ENCODE measurements at places on chromosomes 16 and 17.

GRCh38 chr17:73088561-73088960 lies 3.9 kb downstream of the SLC39A11 start:
- DNase-seq: no peak

GRCh38 chr17:36885771-36886377 lies 51.4 kb upstream of the LHX1 start:
- DNase-seq: no peak

- no peak for DNase-seq
These were observed 12.5 kb upstream of the C1QTNF8 start for GRCh38 chr16:1108299-1109252.

- no peak for DNase-seq
These were observed 10.2 kb upstream of the CENPT start for GRCh38 chr16:67857547-67858233.

DNA sequence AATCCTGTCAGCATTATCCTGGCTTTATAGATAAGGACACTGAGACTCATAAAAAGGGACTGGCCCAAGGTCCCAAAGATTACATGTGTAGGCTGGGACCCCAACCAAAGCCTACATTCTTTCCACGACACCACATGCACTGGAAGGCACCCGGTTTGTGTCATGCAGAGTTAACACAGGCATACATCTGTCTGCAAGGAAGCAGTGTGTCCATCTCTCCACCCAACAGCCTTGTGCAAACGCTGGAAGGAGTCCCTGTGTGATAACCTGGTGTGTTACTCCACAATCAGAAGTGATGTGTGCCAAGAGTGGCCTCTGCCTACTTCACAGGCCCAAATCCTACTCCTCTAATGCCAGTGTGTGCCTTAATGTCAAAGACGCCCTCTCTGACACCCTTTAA lies 139.8 kb downstream of the PARN start:
- no peak for DNase-seq

DNA sequence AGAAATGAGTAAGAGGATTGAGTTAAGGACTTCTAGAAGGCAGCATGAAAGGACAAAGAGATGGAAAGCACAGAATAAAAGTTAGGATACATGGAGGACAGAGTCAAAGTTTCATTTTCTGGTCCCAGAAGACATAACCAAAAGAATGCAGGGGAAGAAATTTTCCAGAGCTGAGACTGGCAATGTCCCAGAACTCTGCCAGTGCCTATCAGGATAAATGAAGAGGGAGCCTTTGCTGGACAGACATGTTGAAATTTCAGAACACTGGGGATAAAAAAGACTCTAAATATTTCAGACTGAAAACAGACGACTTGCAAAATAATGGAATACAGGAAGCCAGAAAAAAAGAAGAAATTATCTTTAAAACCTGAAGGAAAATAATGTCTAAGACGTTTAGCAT lies 55.7 kb downstream of the NT5M start:
- no peak for DNase-seq

- no peak for DNase-seq
These were observed 141.6 kb downstream of the CCDC182 start for GRCh38 chr17:57603546-57603945.

- no peak for DNase-seq
These were observed 77.0 kb upstream of the CCL2 start for GRCh38 chr17:34178092-34178491.

GRCh38 chr17:45427181-45427835 lies 5.4 kb downstream of the ARHGAP27 start:
- peak; percentile 15 for DNase-seq

DNA sequence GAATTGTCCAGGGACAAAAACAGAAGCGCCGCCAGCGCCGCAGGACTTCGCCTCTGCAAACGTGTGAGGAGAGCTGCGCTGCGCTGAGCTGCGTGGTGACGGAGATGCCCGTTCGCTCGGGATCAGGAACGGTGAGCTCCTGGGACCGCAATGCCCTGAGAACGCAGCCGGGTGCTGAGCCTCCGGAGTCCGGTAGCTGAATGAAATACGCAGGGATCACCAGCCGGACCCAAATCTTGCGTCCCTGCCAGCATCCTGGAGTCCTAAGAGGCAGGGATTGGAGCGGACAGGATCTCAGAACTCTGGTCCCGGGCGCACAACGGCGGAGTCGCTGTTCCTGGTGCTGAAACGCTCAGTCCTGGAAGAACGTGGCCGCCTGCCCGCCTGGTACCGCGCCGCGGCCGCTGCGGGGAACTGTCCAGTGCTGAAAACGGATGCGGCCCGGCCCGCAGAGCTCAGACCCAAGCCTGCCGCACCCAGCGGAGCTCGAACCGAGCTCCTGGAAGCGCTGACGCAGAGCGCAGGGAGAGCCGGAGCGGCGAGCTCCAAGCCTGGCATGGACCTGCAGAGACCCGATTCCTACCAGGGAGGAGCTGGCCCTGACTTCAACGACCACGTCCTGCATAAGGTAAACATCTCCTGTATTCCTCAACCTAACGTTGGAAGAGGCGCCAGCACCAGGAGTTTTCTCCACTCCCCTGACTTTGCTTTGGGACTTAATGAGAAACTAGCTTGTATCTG lies 41.5 kb downstream of the CD300LF start:
- peak; percentile 73 for DNase-seq

DNA sequence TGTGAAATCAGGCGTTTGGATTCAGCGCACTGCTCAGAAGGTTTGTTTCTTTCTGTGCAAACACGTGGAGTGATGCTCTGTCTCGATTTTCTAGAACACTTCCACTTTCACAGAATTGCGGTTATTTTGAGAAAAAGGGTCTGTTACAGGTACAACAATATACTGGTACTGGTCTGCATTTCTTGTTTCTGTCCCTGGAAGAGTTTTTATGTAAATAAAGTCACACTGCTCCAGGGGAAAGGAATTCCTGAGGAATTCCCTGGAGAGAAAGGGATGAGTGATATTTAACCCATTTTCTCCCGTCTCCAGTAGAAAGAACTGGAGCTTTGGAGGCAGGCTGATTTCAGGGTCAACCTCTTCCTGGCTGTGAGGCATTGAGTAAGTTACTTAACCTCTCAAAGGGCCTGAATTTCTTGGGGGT lies 16.2 kb upstream of the RMI2 start:
- no peak for DNase-seq

DNA sequence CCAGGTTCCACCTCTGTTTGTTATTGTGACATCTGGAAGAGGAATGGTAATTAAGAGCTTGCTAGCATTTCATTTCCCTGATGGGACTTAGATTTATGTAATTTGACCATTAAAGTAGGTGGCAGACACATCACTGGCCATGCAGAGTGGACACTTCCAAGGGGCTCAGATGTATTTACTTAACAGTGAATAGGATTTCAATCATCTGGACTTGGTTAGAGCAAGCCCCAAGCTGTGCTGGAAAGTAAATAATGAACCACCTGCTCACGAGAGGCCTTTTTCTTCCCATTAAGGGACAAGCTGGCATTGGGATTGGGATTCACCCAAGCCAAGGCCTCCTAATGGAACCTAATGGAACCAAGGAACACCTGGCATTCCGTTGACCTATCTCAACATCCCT lies 395.3 kb downstream of the HS3ST4 start:
- no peak for DNase-seq

DNA sequence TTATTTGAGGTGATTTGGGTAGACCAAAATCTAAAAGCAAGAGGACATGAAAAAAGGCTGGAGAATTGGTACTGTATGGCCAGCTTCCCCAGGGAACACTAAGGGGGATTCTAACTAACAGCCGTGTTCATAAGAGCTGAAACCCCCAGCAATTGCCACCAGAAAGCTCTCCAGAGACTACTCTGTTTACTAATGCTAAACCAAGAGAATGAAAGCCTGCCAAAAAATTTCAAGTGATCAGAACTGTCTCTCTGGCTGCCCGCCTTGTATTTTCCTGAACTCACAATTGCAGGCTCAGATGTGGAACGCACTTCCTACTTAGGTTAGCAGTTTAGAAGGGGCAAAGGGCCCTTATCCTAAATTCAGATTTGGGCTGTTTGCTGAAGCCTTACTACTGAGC lies 24.1 kb downstream of the MYH10 start:
- no peak for DNase-seq

- DNase-seq: no peak
These were observed 55.5 kb downstream of the GRIN2A start for GRCh38 chr16:10126686-10127085.

- no peak for DNase-seq
These were observed 170.8 kb upstream of the ASIC2 start for GRCh38 chr17:33463887-33464286.

DNA sequence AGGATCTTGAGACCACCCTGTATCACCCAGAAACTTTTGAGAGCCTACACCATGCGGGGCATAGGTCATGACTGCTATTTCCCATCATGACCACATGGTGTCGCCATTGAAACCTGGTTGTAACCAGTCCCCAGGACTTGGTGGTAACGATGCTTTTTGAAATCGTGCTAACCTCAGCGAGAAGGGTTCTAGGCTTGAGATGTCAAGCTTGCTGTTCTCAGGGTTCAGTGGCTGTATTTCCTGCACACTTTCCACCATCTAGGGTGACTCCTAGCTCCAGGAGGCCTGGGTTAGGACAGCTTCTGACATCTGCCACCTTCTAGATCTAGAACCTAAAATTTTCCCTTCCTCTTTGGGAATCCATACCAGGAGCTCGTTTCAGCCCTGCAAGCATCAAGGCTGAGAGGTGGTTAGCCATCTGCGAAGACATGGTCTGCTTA lies 13.0 kb upstream of the SPNS3 start:
- peak; percentile 73 for DNase-seq

GRCh38 chr17:18025945-18026776 lies 12.8 kb downstream of the ATPAF2 start:
- no peak for DNase-seq

DNA sequence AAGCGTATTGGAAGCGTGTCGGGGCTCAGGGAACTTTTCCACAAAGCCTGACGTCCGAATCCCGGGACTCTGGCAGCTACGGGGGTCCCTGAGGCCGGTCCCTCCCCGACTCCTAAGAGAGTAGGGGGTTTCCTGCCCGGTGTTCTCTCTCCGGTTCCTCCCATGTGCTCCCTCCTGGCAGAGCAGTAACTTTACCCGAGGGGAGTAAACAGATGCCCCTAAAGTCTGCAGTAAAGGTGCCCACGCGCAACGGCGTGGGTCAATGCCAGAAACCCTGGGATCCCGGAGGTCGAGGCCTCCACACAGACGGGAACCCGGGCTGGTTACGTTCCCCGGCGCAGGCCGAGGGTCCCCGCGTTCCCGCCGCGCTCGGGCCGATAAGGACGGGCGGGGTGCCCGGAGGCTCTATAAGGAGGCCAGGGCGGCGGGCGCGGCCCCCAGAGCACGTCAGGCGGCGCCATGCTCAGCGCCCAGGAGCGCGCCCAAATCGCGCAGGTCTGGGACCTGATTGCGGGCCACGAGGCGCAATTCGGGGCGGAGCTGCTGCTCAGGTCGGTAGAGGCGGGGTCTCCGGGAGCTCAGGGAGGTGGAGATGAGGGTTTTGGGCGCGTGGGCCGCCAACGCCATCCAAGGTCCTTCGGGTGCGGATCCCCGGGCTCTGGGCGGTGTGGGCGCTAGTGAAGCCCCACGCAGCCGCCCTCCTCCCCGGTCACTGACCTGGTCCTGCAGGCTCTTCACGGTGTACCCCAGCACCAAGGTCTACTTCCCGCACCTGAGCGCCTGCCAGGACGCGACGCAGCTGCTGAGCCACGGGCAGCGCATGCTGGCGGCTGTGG lies at the start of gene HBM:
TSS of gene HBM (plus strand) at position 440 of the 836 bp plus-strand sequence. CDS start at position 460, 20 bp downstream.
- DNase-seq: no peak

- DNase-seq: no peak
These were observed 57.8 kb upstream of the LYRM9 start for GRCh38 chr17:27950995-27951394.

DNA sequence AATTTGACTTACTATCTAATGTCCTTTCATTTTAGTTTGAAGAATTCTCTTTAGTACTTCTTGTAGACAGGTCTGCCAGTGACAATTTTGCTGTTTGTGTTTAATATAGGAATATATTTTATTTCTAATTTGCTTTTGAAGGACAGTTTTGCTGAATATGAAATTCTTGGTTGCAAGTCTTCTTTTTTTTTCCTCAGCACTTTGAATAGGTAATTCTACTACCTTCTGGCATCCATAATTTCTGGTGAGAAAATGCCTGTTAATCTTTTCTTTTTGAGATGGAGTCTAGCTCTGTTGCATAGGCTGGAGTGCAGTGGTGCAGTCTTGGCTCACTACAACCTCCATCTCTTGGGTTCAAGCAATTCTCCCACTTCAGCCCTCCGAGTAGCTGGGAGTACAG lies 25.2 kb upstream of the CCL22 start:
- no peak for DNase-seq

DNA sequence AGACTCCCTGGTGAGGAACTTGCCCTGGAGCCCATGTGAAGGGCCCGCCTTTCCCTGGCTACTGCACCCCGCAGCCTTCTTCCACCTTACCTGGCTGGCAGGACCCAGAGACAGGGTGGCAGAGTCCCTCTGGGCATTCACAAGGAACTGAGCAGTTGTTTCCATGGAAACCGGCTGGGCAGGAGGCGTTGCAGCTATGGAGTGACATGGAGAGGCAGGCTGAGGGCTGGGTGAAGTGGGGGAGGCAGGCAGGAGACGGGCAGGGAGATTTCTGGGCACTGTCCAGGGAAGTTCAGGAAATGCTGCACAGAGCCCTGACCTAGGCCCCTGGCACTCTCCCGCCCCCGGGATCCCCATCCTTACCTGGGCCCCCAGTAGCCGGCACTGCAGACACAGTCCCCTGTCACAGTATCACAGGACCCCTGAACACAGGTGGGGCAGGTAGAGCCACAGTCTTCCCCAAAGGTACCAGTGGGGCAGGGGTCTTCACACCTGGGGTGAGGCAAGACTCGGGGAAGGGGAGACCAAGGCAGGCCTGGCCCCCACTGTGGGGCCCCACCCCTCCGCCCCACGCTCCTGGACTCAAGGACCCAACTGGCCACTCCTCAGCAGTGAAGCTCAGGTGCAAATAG lies 5.9 kb downstream of the SCARF1 start:
- DNase-seq: no peak

DNA sequence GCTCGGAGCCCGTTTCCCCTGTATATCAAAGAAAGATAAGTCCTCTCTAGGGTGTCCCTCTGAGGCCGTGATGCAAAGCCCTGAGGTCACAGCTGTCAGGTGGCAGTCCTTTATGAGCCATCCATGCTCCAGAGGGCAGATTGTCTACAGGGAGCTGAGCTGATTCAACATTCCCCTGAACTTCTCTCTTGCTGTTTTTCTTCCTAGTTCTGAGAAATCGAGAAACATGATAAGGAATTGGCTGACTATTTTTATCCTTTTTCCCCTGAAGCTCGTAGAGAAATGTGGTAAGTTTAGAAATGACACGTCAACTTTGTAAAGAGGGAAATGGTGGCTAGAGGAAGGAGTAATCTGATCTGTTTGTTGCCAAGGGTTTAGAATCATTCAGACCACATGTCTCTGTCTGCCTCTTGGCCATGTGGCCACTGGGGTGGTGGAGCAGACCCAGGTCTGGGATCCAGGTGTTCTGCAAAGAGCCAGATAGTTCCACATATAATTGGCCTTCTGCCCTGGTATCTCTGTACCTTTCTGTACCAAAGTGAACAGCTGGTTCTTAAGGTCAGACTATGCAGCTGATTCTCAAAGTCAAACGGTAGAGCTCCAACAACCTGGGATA lies 3.5 kb downstream of the CTNS start:
- no peak for DNase-seq
